ENCODE measurements at places on chromosomes 2 and 18.

- no peak for DNase-seq
These were observed 32.8 kb downstream of the MYOM1 start for GRCh38 chr18:3186678-3187658.

DNA sequence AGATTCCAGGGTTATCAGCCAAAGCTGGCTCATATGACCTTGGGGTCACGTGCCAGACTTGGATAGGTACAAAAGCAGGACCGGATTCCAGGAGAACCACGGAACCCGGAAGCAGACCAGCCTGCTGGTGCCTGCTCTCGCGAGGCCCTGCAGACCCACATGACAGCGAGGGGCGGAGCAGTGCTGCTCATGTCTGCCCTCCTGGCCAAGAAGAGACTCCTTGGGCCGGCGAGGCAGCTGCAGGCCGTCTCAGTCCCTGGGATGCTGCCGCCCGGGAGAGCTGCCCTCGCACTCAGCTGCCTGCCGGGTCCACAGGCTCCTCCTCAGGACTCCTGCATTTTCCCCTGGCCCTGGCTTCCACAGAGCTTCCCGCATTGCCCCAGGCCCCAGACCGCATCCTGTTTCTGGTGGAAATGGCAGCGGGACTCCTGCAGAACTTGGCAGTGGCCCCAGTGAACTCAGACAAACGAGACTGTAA lies 739.5 kb downstream of the SOCS6 start:
- no peak for DNase-seq

GRCh38 chr2:106956879-106957278 lies 70.9 kb upstream of the ST6GAL2 start:
- no peak for DNase-seq

DNA sequence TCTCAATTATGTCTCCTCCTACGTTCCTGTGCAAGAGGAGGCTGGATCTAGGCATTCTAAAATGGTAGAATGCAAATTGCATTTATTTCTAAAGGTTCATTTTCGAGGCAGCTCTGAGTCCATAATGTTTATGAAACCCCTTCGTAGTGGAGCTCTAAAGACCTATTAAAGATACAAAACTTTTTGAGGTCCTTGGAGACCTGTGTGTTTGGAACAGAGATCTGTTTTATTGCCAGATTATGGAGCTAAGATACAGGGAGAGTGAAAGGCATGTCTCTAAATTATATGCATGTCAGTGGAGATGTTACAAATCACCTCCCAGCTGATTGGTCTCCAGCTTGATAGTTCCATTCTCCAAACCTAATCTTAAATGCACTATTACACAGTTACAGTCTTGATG lies 335.8 kb downstream of the GULP1 start:
- no peak for DNase-seq

DNA sequence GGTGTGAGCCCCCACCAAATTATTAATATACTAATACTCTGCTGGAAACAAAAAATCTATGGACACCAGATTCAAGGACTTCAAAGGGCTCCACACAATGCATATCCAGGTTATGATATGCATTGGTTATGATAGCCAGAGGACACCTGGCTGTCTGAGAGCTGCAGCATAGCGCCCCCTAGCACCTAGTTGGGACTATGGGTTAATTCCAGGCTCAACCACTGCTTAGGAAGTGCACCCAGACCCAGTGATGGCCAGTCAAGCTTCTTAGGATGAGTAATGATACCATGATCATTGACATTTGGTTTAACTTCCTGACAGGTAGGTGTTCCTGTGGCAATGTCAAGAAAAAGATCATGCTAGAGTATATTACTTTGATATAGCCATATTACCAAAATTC lies 3.8 kb upstream of the FRZB start:
- no peak for DNase-seq

- DNase-seq: no peak
These were observed 344.3 kb upstream of the KCNH7 start for GRCh38 chr2:163182764-163183354.

- DNase-seq: peak; percentile 44
These were observed 210.3 kb upstream of the RBMS1 start for GRCh38 chr2:160703648-160704585.

- no peak for DNase-seq
These were observed 628.3 kb downstream of the NUP35 start for GRCh38 chr2:183752571-183752970.

DNA sequence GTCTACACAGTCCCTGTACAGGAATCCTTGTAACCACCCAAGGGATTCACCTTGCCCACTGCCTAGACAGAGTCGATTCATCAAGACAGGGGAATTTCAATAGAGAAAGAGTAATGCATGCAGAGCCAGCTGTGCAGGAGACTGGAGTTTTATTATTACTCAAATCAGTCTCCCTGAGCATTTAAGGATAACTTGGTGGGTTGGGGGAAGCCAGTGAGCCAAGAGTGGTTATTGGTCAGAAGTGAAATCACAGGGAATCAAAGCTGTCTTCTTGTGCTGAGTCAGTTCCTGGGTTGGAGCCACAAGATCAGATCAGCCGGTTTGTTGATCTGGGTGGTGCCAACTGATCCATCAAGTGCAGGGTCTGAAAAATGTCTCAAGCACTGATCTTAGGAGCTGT lies 17.8 kb upstream of the FAM98A start:
- DNase-seq: no peak

- no peak for DNase-seq
These were observed 99.7 kb upstream of the CELF4 start for GRCh38 chr18:37665346-37665745.

DNA sequence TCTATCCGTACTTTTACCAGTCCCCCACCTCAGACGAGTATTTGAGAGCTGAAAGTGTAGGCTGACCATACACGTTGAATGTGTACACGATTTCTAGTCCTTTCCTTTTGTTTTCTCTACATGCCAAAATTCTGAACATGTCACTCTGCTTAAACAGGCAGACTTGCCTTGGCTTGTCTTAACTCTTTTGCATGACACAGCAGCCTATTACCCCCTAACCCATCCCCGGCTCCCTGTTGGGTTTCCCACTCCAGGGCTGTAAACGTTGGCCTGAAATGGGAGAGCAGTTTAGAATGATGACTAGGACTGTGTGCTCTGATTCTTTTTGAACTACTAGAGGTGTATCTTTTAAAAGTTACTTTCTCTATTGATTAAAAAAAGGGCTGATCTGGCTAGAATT lies 19.1 kb downstream of the MTCL1 start:
- no peak for DNase-seq

DNA sequence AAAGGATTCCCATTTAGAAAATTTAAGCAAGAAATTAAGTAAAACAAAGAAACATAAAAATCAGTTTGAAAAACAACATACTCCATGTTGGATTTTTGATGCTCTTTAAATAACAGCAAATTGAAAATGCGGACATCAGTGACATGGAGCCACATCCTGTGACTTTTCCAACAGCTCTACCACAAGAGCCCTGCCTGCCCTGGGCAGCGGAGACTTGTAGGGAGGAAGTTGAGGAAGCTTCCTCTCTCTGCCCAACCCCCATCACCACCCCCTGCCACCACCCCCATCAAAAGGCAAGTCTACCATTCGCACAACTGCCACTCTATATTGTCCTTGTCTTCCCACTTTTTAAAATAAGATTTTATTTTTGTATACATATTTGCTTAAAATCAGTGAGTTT lies 32.8 kb upstream of the DAPL1 start:
- no peak for DNase-seq

DNA sequence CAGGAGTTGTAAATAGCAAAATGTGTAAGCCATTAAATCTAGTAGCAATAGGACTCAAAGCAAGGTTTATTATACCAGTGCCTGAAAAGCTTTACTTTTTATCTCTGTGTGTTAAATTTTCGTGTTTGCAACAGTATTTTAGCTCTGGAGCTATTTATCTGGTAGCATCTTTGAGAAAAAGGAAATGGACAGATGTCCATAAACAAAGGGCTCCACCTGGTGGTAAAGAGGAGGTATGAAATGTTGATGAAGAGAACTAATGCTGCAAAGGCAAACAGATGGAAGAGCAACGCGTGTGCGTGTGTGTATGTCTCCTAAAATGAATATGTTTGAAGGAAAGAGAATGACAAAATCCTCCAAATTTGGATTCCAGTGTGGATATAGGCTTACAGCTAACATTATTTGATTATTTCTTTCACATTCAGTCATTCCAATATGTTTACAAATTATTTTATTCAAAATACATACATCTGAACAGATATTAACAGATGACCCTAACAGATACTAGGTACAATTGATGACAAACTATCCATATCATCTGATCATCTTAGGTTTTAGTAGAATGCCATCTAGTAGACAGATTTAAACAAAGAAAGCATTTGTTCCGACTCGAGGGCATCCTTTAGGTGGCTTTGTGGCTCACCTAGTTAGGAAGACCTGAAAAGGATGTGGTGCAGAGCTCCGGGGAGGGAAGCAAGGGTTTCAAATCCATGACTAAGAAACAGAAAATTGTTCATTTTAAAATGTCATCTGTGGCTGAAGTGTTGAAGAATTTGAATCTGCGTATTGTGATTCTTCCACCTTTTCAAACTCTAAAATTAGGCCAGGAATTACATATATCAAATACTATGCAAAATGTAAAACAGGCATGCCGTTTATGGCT lies 383.3 kb downstream of the MTX2 start:
- DNase-seq: no peak

- no peak for DNase-seq
These were observed 23.6 kb upstream of the NEB start for GRCh38 chr2:151757861-151758260.

DNA sequence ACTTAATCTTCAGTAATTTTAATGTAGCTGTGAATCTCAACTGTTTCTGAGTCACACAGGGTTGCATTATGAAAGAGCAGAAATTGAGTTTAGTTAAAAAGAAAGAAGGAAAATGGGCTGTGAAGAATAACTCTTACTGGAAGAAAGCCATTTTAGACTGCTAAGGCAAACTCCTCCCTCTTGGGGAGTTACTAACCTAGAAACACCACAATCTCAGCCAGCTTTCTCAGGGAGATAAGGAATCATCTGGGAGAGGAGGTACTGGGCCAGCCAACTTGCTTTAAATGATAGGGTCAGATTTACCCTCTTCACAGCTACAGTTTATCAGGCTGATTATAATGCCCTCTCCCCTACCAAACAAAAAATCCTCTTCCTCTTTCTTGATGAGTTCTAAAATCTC lies 119.5 kb downstream of the CCDC148 start:
- no peak for DNase-seq

- no peak for DNase-seq
These were observed 46.2 kb downstream of the DPYSL5 start for GRCh38 chr2:26894136-26894535.

- no peak for DNase-seq
These were observed 26.7 kb downstream of the HADHA start for GRCh38 chr2:26217720-26218119.

DNA sequence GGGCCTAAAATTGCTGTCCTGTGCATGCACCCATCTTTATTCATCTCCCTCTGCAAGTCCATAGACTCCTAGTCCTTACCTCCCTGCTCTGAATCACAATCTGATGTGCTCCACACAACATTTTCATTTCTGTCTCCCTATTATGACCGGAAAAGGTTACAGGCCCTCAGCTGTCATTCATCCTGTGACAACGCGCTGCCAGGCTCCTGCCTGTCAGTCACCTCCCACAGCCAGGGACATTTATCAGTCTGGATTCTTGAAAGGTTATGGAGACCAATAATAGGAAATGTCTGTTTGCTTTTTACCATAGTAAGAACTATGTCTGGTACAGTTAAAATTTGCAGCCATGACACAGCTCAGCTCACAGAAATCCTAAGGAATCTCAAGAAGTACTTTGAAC lies 197.1 kb downstream of the RDH14 start:
- no peak for DNase-seq

- no peak for DNase-seq
These were observed 500.3 kb upstream of the FAM98A start for GRCh38 chr2:34099377-34099776.

- DNase-seq: no peak
These were observed 94.1 kb downstream of the BCL2 start for GRCh38 chr18:63225434-63225833.

- no peak for DNase-seq
These were observed 71.7 kb downstream of the TPGS2 start for GRCh38 chr18:36757081-36757480.

GRCh38 chr2:217988840-217989204 lies 14.0 kb downstream of the TNS1 start:
- DNase-seq: no peak

DNA sequence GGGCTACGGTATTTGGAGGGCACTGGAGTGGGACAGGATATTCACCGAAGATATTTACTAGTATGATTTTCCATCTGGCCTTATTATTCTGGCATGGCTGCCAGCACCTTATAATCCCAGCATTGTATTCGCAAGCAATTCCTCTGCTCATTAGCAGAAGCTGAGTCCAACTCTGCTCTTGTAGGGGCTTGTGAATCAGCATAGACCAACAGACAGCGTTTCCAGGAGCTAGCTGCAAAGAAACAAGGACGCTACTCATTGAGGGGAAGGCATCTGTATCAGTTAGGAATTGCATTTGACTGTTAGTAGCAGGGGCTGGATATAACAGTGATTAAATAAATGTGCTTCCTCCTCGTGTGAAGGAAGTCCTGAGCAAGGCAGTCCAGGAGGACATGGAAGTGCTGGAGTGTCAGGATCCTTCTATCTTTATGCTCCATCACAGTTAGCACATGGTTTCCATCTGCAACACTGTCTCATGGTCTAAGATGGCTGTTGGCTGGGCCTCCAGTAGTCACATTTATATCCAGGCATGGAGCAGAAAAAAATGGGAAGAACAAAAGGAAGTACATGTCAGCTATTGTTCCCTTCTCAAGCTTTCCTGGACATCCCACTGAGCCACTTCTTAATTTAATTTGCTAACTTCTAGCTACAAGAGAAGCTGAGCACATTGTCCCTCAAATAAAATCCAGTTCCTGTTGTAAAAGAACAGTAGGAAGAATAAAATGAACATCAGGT lies 214.1 kb downstream of the C1D start:
- DNase-seq: no peak

DNA sequence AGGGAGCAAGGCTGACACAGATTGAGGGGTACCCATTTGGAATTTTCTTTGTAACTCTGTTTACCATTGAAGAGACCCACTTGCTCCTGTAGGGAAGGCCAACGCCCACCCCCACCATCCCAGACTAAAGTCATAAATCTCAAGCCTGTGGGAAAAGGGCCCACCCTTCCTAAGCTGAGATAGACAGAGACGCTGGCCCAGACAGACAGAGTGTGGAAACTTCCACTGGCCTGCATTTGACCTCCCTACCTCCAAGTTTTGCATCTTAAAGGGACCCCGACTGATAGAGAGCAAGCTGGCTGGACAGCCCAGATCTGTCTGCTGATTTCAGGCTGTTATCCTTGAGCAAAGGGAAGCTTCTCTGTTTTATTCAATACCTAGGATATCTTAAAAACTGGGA lies 48.2 kb upstream of the SLC14A2 start:
- DNase-seq: no peak

DNA sequence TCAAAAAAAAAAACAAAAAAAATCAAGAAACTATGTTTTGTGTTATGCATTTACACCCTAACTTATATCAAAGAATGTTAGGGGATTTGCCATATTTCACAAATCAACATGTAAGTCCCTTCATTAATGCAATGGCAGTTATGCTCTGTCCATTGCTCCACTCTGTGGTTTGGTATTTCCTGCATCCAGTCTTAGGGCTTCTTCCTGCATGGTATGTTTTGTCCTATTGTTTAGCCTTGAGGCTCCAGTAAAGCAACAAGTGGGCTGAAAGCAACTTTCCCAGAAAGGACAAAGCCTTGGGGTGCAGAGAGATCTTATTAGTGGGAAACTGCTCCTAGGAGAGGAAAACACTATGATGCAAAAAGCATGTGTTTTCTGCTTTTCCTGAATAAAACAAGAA lies 474.1 kb downstream of the IRS1 start:
- DNase-seq: no peak

All from neural crest cell (in vitro differentiated cells).